ENCODE measurements at places on chromosomes 6 and 20. TPM values are rescaled to one million over a fixed set of nuclear protein-coding genes. Genes with fewer than 3 reads are reported as not detected.
A peak's percentile ranks its signal among the peaks of the same experiment; 100 is the strongest.

GRCh38 chr6:38166411-38167240 is 347.1 kb downstream of the ZFAND3 start:
- no peaks in the 10 kb centered on the region for H3K27me3 ChIP-seq
- no peak for DNase-seq
- no peaks in the 10 kb centered on the region for H3K36me3 ChIP-seq
- no peaks in the 10 kb centered on the region for H3K4me1 ChIP-seq
- H3K27ac ChIP-seq: no peak overlapping the region

GRCh38 chr20:50817776-50818172 is 22.9 kb downstream of the BCAS4 start:
- no peaks in the 10 kb centered on the region for H3K27me3 ChIP-seq
- no peak for DNase-seq
- no peaks in the 10 kb centered on the region for H3K36me3 ChIP-seq
- no peak overlapping the region for H3K4me3 ChIP-seq
- no peaks in the 10 kb centered on the region for H3K4me1 ChIP-seq

GRCh38 chr6:42049948-42050296 is 402 bp upstream of the TAF8 start:
- no peaks in the 10 kb centered on the region for H3K36me3 ChIP-seq
- H3K4me3 ChIP-seq: peak overlapping the region; percentile 50
- H3K27ac ChIP-seq: peak overlapping the region; percentile 91

DNA sequence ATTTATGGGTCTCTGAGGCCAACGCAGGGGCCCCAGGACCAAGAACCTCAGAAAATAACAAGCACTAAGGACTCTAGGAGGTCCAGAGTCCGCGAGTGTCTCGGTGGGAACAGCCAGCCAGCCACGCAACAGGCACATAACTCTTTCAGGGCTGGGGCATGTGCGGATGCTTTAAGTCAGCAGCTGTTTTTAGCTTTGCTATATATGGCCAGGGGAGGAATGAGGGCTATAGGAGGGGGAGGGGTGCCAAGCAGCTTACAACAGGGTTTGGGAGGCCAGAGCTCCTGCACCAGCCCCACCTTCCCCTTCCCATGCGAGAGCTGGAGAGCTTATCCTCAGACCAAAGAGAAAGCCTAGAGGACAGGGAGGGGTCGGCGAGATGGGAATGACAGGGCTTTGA is 6.2 kb downstream of the JPH2 start:
- peaks cover 78% of the 10 kb centered on the region for H3K4me1 ChIP-seq
- H3K4me3 ChIP-seq: peak overlapping the region; percentile 74
- no peaks in the 10 kb centered on the region for H3K27me3 ChIP-seq
- no peaks in the 10 kb centered on the region for H3K36me3 ChIP-seq
- peak; percentile 95 for DNase-seq

DNA sequence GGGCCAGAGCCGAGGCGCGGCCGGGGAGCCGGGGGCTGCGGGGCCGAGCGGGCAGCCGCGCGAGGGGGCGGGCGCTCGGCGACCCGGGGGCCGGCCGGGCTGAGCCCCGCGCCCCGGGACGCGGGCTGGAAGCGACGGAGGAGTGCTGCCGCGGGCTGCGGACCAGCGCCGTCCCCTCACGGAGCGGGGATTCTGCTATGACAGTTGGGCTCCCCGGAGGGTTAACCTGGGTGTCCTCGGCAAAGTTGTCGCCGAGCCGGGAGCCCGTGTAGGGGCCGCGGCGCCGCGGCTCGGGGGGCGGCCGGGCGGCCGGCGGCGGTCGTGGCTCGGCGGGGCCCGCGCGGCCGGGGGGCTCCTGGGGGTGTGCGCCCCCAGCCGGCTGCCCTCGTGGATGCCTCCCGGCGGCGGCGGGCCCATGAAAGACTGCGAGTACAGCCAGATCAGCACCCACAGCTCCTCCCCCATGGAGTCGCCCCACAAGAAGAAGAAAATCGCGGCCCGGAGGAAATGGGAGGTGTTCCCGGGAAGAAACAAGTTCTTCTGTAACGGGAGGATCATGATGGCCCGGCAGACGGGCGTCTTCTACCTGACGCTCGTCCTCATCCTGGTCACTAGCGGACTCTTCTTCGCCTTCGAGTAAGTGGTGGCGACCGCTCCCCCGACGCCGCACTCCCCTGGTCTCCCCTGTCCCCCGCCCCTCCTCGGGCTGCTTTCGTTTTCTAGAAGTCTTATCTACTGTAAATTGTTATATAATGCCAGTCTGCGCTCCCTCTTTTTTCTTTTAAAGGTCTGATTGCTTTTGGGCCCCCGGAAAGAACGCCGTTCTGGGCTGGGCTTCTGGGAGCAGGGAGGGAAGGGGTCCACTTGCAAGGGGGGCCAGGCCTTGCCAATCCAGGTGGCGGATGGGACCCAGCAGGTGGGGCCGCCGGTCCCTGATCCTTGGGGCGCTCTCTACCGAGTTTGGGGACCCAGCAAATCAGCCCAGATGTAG is 936 bp downstream of the ZDHHC14 start:
- H3K36me3 ChIP-seq: no peaks in the 10 kb centered on the region
- H3K27me3 ChIP-seq: no peaks in the 10 kb centered on the region
- peak overlapping the region; percentile 98 for H3K27ac ChIP-seq
- DNase-seq: peak; percentile 36
- H3K4me1 ChIP-seq: peaks cover 16% of the 10 kb centered on the region

GRCh38 chr6:87887266-87887665 is 160.4 kb upstream of the SPACA1 start:
- no peaks in the 10 kb centered on the region for H3K27me3 ChIP-seq
- H3K4me3 ChIP-seq: no peak overlapping the region
- no peak for DNase-seq
- H3K4me1 ChIP-seq: no peaks in the 10 kb centered on the region
- no peaks in the 10 kb centered on the region for H3K36me3 ChIP-seq

- no peaks in the 10 kb centered on the region for H3K27me3 ChIP-seq
- peaks cover 65% of the 10 kb centered on the region for H3K4me1 ChIP-seq
- DNase-seq: peak; percentile 84
- H3K27ac ChIP-seq: peak overlapping the region; percentile 92
These were observed 75.7 kb upstream of the QKI start for GRCh38 chr6:163338671-163339405.

DNA sequence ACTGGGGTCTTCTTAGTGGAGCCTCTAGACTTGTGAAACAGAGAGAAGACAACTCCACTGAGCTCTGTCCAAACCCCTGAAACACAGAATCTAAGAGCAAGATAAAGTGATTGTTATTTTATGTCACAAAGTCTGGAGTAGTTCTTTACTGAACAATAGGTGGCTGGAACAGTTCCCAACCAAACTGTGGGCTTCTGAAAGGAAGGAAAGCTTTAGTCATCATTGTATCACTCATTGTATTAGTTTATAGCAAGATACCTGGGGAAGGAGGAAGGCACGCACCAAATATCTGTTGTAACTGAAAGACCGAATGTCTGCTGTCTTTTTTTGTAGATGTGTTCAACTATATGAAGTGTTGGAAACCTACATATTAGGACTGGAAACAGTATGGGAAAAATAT is 284.9 kb upstream of the TBX18 start:
- no peak overlapping the region for H3K4me3 ChIP-seq
- no peaks in the 10 kb centered on the region for H3K36me3 ChIP-seq
- no peak overlapping the region for H3K27ac ChIP-seq
- no peaks in the 10 kb centered on the region for H3K27me3 ChIP-seq
- H3K4me1 ChIP-seq: no peaks in the 10 kb centered on the region

DNA sequence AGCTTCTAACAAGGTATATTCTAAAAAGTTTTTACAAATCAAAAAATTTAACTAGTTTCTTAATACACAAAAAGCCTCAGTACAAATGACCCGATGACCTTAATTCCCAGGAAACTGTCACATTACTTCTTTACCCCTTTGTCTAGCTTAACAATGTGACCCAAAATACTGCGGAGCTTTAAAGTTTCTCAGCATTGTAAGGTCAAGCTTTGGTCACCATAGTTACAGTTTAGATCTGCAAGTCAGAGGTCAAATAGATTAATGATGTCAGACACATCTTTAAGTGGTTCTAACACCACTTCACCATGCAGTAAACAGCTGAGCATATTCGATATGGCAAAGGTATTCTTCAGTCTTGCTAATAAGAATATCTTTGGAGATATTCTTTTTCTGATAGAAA is 36.8 kb upstream of the FLRT3 start:
- no peaks in the 10 kb centered on the region for H3K27me3 ChIP-seq
- no peak overlapping the region for H3K4me3 ChIP-seq
- no peaks in the 10 kb centered on the region for H3K36me3 ChIP-seq
- no peaks in the 10 kb centered on the region for H3K4me1 ChIP-seq
- no peak for DNase-seq

- H3K4me3 ChIP-seq: no peak overlapping the region
- H3K27me3 ChIP-seq: no peaks in the 10 kb centered on the region
- no peak overlapping the region for H3K27ac ChIP-seq
- DNase-seq: no peak
- no peaks in the 10 kb centered on the region for H3K36me3 ChIP-seq
- H3K4me1 ChIP-seq: no peaks in the 10 kb centered on the region
These were observed 116.2 kb upstream of the SALL4 start for GRCh38 chr20:51918561-51918960.

GRCh38 chr6:106626485-106626884 is 2.8 kb downstream of the RTN4IP1 start:
- no peaks in the 10 kb centered on the region for H3K27me3 ChIP-seq
- H3K4me3 ChIP-seq: no peak overlapping the region
- no peaks in the 10 kb centered on the region for H3K36me3 ChIP-seq
- DNase-seq: no peak
- peaks cover 22% of the 10 kb centered on the region for H3K4me1 ChIP-seq
- H3K27ac ChIP-seq: no peak overlapping the region

- peak overlapping the region; percentile 27 for H3K27ac ChIP-seq
- DNase-seq: no peak
- peaks cover 63% of the 10 kb centered on the region for H3K4me1 ChIP-seq
- no peak overlapping the region for H3K4me3 ChIP-seq
These were observed 12.4 kb downstream of the B4GALT5 start for GRCh38 chr20:49701241-49701790.

- no peaks in the 10 kb centered on the region for H3K36me3 ChIP-seq
- no peaks in the 10 kb centered on the region for H3K4me1 ChIP-seq
- H3K27ac ChIP-seq: no peak overlapping the region
- no peaks in the 10 kb centered on the region for H3K27me3 ChIP-seq
These were observed 247.0 kb downstream of the ESR1 start for GRCh38 chr6:152054441-152054840.

- H3K36me3 ChIP-seq: no peaks in the 10 kb centered on the region
- DNase-seq: no peak
- H3K27ac ChIP-seq: peak overlapping the region; percentile 24
- H3K4me1 ChIP-seq: peaks cover 21% of the 10 kb centered on the region
These were observed 1.3 kb upstream of the LRRC1 start for GRCh38 chr6:53793318-53794136.

- H3K36me3 ChIP-seq: no peaks in the 10 kb centered on the region
- no peak for DNase-seq
- H3K27ac ChIP-seq: no peak overlapping the region
- no peaks in the 10 kb centered on the region for H3K27me3 ChIP-seq
- no peaks in the 10 kb centered on the region for H3K4me1 ChIP-seq
- no peak overlapping the region for H3K4me3 ChIP-seq
These were observed 985.4 kb downstream of the TBC1D32 start for GRCh38 chr6:120348926-120349325.

GRCh38 chr6:69489970-69490369 is 306.8 kb downstream of the LMBRD1 start:
- H3K27ac ChIP-seq: no peak overlapping the region
- no peaks in the 10 kb centered on the region for H3K27me3 ChIP-seq
- H3K36me3 ChIP-seq: no peaks in the 10 kb centered on the region
- H3K4me1 ChIP-seq: no peaks in the 10 kb centered on the region
- no peak overlapping the region for H3K4me3 ChIP-seq

DNA sequence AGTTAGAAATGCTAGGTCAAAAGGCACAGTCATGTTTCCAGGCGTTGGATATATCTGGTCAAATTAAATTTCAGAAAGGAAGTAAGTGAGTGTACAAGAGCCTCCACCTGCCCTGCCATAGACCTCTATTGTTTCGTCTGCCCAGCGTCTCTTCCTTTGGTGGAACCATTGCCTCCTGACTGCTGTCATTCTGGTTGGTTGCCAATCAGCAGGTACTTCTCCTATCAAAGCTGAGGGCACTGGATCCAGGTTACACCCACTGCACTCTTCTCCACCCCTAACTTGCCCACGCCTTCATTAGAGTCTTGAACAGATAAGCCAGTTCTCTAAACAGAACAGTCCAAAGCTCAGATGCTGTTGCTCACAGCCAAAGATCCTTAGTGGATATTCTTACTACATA is 2.6 kb upstream of the WFDC5 start:
- H3K4me1 ChIP-seq: no peaks in the 10 kb centered on the region
- H3K27me3 ChIP-seq: peaks cover 8% of the 10 kb centered on the region
- no peaks in the 10 kb centered on the region for H3K36me3 ChIP-seq
- H3K27ac ChIP-seq: no peak overlapping the region

DNA sequence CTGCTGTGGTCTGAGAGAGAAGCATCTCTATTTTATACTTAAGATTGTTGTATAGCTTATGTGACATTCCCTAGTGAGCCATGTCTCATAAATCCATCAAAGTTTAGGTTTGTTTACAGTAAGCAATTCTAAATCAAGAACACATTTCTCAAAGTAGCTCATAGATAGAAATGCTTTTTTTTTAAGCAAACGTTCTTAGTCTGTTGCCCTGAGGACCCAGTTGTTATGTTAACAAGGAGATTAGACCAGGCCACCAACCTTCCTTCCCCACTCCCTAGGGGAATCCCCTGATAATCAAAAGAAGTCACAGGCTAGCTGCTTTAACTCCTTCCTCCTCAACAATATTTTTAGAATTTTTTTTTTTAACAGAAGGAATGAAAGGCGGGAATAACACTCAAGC is 169.0 kb downstream of the FUT9 start:
- no peaks in the 10 kb centered on the region for H3K36me3 ChIP-seq
- H3K4me1 ChIP-seq: no peaks in the 10 kb centered on the region
- H3K27ac ChIP-seq: no peak overlapping the region
- no peaks in the 10 kb centered on the region for H3K27me3 ChIP-seq
- no peak overlapping the region for H3K4me3 ChIP-seq

DNA sequence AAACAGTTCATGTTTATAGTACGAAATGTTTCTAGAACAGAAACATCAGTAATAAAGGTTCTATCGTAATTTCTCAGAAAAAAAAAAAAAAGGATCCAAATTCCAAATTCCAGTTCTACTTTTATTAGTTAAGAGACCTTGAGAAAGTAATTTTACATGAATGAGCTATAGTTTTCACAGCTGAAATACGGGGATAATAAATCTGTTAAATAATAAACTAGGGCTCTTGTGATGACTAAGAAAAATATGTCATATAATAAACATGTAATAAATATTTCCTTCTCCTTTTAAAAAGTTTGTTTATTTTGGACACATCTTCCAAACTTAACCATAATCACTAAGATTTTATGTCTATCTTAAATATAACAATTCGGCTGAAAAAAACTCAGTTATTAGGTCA is 17.8 kb downstream of the RARS2 start:
- H3K4me1 ChIP-seq: peaks cover 19% of the 10 kb centered on the region
- peaks cover 6% of the 10 kb centered on the region for H3K36me3 ChIP-seq
- no peak overlapping the region for H3K27ac ChIP-seq
- no peak for DNase-seq
- no peak overlapping the region for H3K4me3 ChIP-seq

- H3K27ac ChIP-seq: no peak overlapping the region
- no peaks in the 10 kb centered on the region for H3K27me3 ChIP-seq
- no peak overlapping the region for H3K4me3 ChIP-seq
- H3K4me1 ChIP-seq: peaks cover 6% of the 10 kb centered on the region
These were observed 66.2 kb upstream of the IYD start for GRCh38 chr6:150302520-150303176.

Gene PAK5
- not detected for total RNA-seq

Gene FOXS1
- not detected for total RNA-seq

Gene ADTRP
- total RNA-seq: not detected

Gene GCM1
- total RNA-seq: not detected

Gene GSTA3
- total RNA-seq: not detected

Gene CRIP3
- total RNA-seq: not detected

Gene GPLD1
- total RNA-seq: 0.23 TPM

Gene ZNF133
- 15.8 TPM for total RNA-seq

Gene PPP1R3D
- 4.1 TPM for total RNA-seq

Gene SRSF6
- 29.8 TPM for total RNA-seq
